Naive thymus-derived CD8-positive, alpha-beta T cell (primary cell): ENCODE measurements at places on chromosomes 5 and 9. TPM values are rescaled to one million over a fixed set of nuclear protein-coding genes. Genes with fewer than 3 reads are reported as not detected.

DND1 gene
- not detected for polyA plus RNA-seq

C1QTNF2 gene
- not detected for polyA plus RNA-seq

GARIN3 gene
- not detected for polyA plus RNA-seq

TPD52L3 gene
- polyA plus RNA-seq, result not detected

DDX46 gene
- polyA plus RNA-seq, result 21.4 TPM

SLCO6A1 gene
- not detected for polyA plus RNA-seq

MARCHF11 gene
- not detected for polyA plus RNA-seq

PDE4D gene
- 5.8 TPM for polyA plus RNA-seq

PCSK1 gene
- polyA plus RNA-seq, result not detected
